ENCODE measurements at places on chromosomes 6 and 20.

- DNase-seq: no peak
Observed at GRCh38 chr6:81204731-81205130, 547.8 kb downstream of the TENT5A start.

DNA sequence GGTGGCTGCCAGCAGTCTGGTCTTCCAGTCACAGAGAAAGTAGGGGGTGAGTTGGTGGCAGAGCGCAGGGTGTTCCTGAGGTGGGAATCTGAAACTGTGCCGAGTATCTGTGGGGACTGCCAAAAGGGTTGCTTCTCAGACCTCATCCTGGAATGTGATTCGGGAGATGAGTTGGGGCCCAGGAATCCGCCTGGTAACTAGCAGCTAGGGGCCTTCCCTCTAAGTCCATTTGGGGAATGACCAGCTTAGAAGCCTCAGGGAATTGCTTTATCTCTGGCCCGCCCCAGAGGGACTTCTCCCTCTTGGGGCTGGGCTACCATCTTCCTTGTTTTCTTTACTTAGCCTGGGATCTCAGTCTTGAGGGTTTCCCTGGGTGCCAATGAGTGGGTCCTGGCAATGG is 49.6 kb downstream of the MOCS1 start:
- DNase-seq: peak; percentile 26

- DNase-seq: no peak
Observed at GRCh38 chr6:111573131-111573883, 32.4 kb downstream of the TRAF3IP2 start.

DNA sequence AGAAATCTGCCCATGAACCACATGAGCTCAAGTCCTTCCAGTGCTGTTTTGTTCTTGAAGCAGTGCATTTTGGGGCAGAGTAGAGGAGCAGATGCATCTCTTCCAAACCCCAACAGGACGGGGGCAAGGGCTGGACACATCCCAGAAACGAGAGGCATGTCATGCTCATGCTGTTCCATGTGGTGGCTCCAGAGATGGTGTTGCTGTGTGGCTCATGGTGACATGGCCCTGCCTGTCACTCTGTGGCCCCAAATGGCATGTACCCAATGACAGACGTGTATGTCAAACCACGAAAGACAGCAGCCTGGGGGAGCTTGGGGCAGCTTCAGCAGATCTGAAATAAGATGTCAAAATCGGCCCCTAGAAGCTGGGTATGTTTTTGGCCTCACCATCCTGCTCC is 46.3 kb downstream of the NRN1 start:
- DNase-seq: no peak

- DNase-seq: no peak
Observed at GRCh38 chr6:27294409-27294808, 17.7 kb downstream of the POM121L2 start.

Measured in cardiac septum (tissue), 1 donor.